ENCODE measurements at places on chromosomes 4 and X.

GRCh38 chr4:5954056-5954760 lies 61.3 kb upstream of the CRMP1 start:
- DNase-seq = no peak

DNA sequence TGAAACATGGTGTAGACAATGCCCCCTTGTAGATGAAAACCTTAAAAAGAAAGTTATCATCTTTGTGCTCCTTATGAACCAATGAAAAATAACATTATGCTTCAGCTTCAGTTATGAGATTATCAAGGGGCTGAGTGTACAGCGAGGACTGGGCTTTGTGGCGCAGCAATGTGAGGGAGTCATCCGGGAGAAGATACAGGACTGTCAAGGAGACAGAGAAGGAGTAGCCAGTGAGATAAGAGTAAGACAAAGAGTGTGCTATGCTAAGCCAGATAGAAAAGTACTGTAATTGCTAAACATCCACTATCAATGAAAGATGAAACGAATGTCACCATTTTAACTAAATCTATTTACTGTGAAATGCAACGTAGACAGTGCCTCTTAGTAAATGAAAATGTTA lies 3.6 kb upstream of the KLHL15 start:
- DNase-seq = no peak

DNA sequence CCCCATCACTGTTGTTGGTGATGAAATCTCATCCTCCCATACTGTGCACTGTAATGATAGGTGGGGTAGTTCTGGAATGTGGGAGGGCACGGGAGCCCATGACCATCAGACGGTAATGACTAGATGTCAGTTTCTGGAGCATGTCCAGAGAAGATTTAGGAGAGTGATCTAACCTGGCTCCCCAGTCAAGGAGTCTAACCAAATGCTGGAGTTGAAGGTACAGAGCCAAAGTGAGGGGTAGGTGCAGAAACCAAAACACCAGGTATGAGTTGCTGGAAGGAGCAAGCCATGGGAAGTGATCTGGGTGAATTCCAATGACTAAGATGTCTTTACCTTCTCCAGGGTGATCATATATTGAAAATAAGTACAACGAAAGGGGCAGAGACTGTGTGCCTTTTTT lies 296.9 kb downstream of the INPP4B start:
- no peak for DNase-seq

- DNase-seq = no peak
Measured at GRCh38 chr4:16264798-16265197, 38.5 kb upstream of the TAPT1 start.

DNA sequence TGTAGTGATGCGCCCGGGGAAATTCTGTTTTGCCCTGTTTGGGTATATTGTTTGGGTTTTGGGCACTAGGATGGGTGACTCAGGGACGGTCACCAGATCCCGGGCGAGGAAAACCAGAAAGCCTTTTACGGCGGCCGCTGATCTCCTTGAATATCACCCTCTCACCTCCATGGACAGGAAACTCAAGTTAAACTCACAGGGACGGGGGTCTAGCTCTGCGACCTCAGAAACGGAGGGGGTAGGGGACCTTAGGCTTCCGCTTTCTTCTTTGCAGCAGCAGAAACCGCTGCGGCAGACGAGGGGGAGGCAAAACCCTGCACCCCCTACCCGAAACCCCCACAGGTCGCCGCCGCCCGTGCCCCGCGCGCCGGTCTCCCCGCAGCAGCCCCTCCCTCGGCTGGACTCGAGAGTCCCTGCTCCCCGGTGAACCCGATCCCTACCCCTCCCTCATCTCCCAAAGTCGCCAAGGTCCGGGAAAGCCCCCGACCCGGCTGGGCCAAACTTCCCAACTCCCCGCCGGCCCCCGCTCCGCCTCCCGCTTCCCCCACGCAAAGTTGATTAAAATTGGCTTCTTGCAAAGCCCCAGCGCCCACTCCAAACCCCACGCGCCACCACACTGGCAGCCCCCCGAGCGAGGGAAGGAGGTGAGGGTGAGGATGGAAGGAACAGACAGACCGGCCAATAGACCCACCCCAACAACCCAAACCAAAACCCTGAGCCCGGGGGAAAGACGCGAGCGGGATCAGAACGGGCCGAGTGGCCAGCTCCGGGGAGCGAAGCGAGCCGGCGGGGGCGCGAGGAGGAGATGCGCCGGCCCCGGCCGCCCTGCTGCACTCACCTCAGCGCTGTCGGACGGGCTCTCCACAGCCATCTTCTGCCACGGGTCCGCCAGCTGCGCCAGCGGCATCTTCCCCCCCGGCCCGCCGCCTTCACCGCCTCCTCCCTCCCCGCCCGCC lies 705 bp downstream of the RPS6KA3 start:
- no peak for DNase-seq

GRCh38 chr4:8108991-8109390 lies 49.6 kb downstream of the ABLIM2 start:
- DNase-seq = no peak

Data from activated CD4-positive, CD25-positive, alpha-beta regulatory T cell treated with anti-CD3 and anti-CD28 coated beads, Interleukin-2, amount 50 U/mL, for 16 hours (primary cell).